IPS-NIHi11 (cell line): ENCODE measurements at places on chromosomes 2 and 18.

DNA sequence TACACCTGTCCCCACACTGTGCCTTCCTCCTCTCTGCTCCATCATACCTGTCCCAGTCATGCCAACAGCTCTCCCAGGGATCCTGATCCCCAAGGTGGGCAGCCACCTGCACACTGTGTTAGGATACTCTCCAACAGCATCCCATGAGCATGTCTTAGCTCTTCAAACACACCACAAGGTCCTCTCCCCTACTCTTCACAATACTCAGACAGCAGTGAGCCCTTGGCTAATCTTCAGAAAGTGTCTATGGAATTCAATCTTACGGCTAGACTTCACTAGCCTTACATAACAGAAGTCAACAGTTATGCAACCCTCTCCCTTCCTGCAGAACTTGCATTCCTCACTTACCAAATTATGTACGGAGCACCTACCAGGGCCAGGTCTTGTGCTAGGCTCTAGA lies 79.9 kb downstream of the MYO5B start:
- DNase-seq, result no peak

DNA sequence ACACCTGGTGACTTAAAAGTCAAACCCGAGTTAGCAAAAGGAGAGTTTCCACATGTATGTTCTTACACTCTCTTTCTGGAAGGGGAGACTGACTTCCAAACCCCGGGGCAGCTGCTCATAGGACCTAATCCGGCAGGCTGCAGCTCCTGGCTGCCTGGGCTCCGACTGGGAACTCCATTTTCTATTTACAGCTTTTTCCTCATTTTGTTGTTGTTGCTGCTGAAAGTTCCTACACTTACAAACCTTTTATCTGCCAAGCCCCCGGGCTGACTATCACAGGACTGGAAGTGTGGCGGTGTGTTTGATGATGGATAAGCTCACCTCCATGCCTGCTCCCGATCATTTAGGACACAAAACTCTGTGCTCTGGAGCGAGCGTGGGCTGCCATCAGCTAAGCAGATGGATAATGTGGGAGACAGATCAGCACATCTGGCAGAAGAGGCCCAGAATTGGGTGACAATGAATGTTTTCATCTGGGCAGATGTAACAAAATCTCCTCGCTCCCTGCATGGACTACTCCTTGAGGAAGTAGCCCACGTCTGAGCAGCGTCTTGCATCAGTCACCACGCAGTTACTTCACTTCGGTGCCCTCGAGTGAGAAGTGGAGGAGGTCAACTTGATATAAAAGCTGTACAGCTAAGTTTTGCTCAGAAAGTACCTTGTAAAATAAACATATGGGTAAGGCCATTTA lies 114.4 kb upstream of the COPS8 start:
- DNase-seq, result no peak

DNA sequence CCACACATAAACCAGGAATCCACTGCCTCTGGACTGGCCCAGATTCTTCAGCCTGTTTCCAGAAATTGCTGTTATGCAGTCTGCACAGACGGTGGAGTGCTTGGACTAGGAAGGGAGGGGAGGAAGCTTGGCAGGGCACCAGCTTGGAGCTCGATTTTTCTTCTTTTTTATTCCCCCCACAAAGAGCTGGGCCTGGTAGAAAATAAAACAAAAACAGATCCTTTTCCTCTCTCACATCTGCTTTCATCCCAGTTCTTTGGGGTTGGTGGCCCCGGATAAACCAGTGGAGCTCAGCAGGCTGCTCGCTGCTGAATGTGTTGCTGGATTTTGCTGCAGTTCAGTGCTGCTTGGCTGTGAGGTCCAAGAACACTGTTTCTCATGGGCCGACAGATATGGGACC lies 16.0 kb downstream of the LRRTM1 start:
- no peak for DNase-seq

DNA sequence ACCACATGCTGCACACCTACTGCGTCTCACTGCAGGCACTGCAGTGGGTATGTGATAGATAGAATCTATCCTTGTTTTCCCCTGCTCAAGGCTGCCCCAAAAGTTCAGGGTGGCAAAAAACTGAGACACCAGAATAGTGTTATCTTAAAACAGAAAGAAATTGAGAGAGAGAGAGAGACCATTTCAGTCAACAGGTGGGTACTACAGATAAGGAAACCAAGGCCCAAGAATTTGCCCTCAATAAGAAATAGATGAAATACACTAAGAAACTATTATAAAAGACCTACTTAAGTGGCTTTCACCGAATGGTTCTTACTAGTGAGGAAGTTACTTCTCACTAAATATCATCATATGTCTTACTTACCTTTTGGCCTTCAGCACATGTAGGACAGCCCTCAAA lies 27.9 kb downstream of the EPG5 start:
- no peak for DNase-seq

DNA sequence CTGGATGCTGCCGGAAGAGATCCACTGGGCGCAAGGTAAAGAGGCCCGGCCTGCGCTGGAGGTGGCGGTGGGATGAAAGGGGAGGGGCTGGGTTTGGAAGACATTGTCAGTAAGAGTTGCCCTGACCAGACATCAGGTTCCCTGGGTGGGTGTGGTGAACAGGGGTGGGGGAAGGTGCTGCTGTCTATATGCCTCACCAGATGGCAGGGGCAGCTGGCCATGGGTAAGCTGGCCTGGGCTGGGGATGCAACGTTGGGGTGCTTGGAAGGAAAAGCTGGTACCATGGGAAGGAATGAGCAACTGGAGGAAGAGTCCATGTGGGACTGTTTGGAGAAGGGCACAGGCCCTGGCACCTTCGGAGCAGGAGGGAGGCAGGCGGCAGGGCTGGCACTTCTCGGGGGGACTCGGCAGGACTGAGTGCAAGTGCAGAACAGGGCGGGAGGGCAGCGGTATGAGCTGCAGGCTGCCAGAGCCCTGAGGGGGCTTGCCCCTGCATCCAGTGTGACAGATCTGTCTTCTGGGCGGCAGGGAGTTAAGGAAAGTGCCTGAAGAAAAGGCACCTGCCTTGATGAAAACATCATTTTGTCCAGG lies 146.4 kb downstream of the DYSF start:
- DNase-seq, result no peak

DNA sequence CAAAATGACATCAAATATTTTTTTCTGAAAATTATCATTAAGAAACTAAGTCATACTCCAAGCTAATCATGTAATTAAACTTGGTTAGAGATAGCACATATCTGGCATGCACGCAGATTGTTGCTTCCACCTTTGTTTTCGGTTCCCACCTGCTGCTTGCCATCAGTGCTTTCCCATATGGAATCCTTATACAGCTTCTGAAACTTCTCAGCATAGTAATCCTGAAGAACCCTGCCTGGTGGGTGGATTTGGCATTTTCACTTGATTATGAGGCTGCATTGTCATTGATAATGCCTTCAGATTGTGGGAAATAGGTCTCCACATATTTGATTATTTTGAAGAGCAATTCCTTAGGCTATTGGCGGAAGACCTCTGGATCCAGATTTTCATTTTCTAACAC lies 47.5 kb downstream of the ZC3H6 start:
- DNase-seq, result no peak

GRCh38 chr2:207960911-207961310 lies 64.4 kb downstream of the PLEKHM3 start:
- no peak for DNase-seq

GRCh38 chr2:45237128-45237527 lies 227.9 kb upstream of the SIX2 start:
- DNase-seq, result no peak

DNA sequence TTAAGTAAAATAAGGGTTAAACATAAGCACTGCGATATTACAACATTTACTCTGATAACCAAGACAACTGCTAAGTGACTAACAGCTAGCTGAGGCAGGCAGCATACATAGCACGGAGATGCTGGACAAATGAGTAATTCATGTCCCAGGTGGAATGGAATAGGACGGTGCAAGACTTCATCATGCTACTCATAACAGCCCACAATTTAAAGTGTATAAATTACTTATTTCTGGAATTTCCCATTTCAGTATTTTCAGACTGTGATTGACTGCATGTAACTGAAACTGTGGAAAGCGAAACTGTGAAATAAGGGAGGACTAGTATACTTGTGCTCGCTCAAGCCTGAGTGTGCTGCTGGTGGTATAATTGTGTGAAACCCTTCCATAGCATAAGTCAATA lies 12.9 kb downstream of the IER3IP1 start:
- DNase-seq, result no peak
